Stimulated activated CD8-positive, alpha-beta memory T cell treated with anti-CD3 and anti-CD28 coated beads, Interleukin-7, amount 100 ng/mL, for 48 hours (primary cell): ENCODE measurements at places on chromosomes 5 and 9.

- no peak for DNase-seq
Measured at GRCh38 chr5:93746406-93747056, 5.1 kb upstream of the POU5F2 start.

DNA sequence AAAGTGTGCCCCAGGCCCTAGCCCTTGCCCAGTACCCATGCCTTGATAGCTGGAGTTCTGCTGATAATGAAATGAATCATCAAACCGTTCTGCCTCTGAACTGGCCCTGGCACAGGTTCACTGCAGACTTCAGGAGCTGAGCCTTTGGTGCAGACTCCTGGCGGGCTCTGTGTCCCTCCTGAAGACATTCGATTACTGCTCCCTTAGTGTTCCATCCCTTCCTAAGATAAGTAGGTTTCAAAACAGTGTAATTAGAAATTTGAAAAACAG lies 97.2 kb downstream of the MVB12B start:
- no peak for DNase-seq

- no peak for DNase-seq
Measured at GRCh38 chr5:59648038-59648831, 245.3 kb downstream of the PDE4D start.

DNA sequence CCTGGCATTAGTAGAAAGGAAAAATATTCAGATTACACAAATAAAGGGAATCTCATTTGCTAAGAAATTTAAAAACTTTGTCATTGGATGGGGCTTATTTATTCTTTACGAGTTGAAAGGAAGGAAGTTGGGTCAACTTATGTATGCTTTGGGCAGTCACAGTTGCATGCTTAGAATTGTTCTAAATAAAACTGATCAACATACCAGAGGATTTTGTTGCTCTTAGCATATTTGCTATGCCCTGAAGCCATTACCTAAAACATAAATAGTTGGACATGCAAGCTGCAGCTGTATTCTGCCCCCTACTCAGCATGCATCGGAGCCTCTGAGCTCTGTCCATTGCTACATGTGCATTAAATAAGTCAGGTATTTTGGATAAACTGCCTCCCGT lies 172.7 kb upstream of the MEF2C start:
- no peak for DNase-seq

GRCh38 chr5:139659695-139660101 lies 11.5 kb downstream of the CXXC5 start:
- DNase-seq: no peak

- DNase-seq: no peak
Measured at GRCh38 chr5:149700347-149700746, 29.8 kb upstream of the PPARGC1B start.

DNA sequence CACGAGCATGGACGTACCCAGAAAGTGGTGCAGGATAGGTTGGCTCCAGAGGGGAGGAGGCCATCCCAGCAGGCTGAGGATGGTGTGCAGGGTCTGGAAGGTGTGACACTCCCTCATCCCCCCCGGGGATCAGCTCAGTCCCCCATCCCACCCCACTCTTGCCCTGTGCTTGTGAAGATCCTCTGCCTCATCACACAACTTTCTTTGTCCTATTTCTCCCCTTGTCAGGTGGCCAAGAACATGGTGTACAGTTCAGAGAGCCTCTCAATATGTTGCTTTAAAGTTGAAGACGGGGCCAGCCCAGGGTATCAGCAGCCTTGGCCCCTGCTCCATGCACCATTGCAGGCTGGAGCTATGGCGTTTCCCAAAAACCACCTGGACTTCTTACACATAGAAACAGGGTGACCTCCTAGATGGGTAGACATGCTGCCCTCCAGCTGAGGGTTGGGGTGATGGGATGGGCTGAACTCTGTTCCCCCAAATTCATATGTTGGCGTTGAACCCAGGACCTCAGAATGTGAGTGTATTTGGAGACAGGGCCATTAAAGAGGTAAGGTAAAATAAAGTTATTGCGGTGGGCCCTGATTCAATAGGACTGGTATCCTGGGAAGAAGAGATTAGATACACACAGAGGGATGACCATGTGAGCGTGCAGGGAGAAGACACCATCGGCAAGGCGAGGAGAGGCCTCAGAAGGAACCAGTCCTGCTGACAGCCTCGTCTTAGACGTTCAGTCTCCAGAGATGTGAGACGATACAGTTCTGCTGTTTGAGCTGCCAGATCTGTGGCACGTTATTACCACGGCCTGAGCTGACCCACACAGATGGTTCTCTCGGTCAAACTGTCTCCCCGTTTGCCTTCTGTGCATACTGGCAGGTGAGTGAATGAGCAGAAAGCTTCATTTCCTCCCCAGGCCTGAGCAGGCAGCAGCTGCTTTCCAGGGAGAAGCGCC lies 272.5 kb downstream of the GADD45G start:
- DNase-seq: no peak

GRCh38 chr5:33978306-33978705 lies 6.2 kb downstream of the SLC45A2 start:
- DNase-seq: no peak

- DNase-seq: no peak
Measured at GRCh38 chr9:89675058-89675742, 70.4 kb downstream of the GADD45G start.

DNA sequence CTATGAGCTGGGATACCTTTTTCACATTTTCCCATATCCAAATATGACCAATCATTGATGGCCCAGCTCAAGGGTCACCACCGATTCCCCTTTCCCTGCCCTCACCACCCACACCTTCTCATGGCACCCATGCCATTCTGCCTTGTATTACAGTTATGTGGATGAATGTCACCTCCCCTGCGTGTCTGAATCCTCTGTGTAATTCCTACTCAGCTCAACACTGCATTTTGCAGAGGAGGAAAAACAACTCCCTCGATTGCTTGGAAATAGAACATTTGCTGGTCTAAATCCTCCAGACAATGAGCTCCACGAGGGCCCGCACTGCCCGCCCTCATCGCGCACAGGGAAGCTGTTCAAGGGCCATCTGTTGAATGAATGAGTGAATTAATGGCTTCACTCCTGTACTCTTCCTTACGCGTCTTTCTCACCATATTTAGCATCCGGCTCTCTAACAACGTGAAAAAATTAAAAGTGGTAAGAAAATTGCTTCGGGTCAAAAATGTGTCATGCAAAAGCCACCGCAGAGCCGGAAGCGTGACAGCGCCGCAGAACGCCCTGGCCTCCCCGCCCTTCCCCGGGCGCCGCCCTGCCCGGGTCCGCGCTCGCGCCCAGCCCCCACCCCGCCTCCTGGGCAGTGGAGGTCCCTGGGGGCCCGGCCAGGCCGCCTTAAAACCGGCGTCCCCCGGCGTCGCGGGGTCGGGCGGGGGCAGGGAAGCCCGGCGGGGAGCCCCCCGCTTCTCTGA lies 704 bp downstream of the SUSD1 start:
- DNase-seq: peak; percentile 67

DNA sequence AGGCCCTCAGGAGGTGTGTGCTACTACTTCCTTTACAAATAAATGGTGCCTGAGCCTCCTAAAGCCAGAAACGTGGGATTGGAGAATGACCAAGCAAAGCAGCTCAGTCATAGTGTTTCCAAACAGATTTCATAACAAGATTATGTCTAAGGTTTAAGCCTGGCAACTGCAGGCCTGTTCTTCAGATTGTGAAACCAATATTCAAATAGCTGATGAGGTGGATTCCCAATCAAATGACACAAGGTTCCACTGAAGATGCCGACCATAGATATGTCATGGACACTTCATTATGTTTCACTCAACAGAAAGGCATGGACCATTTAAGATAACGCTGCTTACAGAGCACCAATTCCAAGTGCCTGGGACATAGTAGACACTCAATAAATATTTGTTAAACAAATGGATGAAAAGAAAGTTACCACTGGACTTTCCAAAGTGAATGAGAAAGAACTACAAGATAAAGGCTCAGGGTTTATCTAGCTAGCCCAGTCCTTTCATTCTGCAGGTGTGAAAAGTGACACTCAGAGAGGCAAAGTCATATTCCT lies 189.5 kb downstream of the ACTL7B start:
- no peak for DNase-seq

DNA sequence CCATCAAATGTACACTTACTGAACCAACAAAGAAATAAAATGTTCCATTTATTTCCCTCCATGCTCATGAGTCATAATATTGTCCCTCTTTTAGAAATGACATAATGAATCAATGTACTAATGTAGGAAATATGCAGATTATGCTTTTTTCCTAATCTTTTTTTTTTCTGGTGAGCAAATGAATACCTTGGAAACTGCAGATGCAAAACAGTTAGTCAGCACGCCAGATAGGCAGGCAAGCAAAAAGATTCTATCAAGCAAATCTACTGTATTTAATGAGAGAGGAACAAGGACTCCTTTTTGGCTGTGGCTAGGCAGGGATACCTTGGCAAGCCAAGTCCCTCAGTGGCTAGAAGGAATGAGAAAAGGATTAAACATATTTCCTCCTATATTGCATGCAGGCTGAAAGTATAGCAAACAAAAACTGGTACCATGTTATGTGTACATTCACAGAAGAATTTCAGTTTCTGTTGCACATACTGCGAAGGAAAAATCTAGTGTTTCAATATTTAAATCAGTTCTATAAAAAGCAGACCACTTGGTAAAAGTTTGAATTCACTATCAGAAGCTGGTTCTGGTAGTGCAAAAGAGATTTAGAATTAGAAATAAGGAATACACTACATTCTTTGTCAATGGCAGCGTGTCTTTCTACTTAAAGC lies 605.4 kb downstream of the TLE1 start:
- no peak for DNase-seq

- DNase-seq: no peak
Measured at GRCh38 chr5:159448841-159449407, 118.6 kb upstream of the IL12B start.

GRCh38 chr5:19564036-19564435 lies 424.0 kb downstream of the CDH18 start:
- no peak for DNase-seq

GRCh38 chr9:127397646-127398274 lies 791 bp downstream of the SLC2A8 start:
- DNase-seq: no peak

- DNase-seq: no peak
Measured at GRCh38 chr5:141637123-141637766, 448 bp downstream of the RELL2 start.

DNA sequence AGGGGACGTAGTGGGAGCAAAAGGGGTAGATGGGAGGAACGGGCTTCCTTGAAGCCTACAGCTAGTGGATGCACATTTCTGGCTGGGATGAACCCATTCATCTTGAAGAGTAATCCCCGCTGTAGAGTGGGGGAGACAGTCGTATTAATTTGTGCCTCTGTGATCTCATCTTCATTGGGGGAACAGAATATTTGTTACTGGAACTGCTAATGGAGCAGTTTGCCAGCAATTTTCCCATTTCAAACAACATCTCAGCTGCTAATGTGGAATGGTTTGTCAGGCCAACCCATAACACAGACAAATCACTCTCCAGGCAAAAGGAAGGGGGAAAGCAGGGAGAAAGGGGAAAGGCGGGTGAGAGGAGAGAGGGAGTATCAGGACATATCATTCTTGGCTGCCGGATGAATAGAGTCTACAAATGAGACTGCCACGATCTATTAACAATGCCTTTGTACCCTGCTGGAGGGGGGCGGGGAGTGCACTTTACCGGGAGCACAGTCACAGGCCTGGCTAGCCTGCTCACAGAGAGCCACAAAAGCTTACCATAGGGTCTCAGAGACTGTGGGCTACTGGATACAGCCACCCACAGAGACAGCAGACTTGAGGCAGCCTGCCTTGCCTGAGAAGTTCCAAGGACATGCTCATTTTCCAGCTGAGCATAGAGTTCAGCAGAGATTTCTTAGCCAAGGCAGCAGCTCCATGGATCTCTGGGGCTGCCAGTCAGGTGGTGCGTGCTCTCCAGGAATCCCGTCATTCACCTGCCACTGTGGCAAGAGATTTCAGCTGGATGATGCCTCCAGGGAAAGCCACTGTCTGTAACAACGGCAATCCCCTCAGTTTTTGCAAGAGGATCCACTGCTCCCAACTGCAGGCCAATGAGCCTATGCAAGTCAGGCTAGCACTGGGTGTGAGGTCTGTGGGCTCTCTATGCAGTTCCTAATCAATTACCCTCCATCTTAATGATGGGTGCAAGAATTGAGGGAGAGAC lies 217.7 kb upstream of the PANK3 start:
- DNase-seq: no peak

DNA sequence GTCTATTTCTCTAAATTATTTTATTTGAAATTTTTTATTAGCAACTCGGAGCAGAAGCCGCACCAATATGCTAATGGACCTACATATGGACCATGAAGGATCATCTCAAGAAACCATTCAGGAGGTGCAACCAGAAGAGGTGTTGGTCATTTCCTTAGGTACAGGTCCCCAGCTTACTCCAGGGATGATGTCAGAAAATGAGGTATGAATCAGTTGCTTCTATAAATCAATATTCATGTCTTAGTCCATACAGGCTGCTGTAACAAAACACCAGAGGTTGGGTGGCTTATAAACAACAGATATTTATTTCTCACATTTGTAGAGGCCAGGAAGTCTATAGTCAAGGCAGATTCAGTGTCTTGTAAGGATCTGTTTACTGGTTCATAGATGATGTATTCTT lies 50.8 kb downstream of the GAPVD1 start:
- DNase-seq: no peak

- no peak for DNase-seq
Measured at GRCh38 chr5:5344051-5344571, 78.4 kb upstream of the ICE1 start.

DNA sequence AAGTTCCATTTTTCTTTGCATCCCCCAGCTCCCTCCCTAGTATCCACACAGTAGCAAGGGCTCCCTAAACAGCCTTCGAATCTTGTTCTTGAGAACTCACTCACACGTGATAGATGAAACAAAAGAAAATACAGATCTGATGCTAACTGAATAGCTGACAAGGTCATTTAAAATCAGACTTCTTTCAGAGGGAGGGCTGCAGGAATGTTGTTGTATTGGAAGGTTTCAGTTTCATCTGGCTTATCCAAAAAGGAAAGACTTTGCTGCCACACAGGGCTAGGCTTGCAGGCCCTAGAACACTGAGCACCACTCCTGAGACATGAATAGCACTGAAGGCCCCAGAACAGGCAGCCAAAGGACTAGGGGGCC lies 3.2 kb downstream of the CD180 start:
- no peak for DNase-seq

GRCh38 chr9:70493029-70493428 lies 78.6 kb upstream of the KLF9 start:
- DNase-seq: no peak

- no peak for DNase-seq
Measured at GRCh38 chr9:38417003-38417945, 7.0 kb downstream of the IGFBPL1 start.

- no peak for DNase-seq
Measured at GRCh38 chr5:34550247-34550646, 105.9 kb upstream of the RAI14 start.

GRCh38 chr9:4741365-4742089 lies 525 bp upstream of the AK3 start:
- no peak for DNase-seq

GRCh38 chr9:1453636-1454035 lies 403.5 kb downstream of the DMRT2 start:
- DNase-seq: no peak
